KBM-7 (cell line): ENCODE measurements at places on chromosomes 16 and 17.
A peak's percentile ranks its signal among the peaks of the same experiment; 100 is the strongest.

DNA sequence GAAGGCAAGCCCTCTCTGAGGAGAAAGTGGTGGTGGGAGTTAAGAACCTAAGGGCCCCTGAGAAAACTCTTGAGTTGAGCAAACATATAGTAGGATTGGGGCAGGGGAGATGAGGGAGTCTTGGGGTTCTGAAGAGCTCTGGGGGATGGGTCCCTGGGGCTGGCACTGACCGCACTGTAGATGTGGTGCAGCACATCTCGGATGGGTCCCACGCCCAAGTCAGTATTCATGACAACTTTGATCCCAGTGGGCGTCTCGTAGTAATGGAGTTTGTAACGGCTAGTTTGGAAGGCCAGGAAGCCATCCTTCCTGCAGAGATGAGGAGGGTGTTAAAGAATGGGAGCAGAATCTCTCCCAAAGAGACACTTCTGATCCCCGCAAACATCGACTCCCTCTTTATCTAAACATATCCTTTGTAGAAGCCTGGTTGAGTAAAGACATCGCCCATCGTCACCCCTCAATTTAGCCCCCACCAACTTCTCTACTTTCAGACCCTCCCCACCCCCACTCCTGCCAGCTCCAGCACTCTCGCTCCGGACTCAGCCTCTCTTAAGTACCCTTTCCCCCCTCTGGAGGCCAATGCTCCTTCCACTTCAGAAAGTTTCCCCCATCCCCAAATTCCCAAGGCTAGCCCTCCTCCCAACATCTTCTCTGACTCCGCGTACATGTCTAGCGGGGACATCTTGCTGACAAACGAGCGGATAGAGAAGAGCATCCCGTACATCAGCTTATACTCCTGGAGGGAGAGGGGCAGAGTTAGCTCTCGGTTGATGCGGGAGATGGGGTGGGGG lies 710 bp downstream of the TRAPPC1 start:
- DNase-seq = no peak

- no peak for DNase-seq
Measured at GRCh38 chr17:66398617-66399016, 96.2 kb downstream of the PRKCA start.

DNA sequence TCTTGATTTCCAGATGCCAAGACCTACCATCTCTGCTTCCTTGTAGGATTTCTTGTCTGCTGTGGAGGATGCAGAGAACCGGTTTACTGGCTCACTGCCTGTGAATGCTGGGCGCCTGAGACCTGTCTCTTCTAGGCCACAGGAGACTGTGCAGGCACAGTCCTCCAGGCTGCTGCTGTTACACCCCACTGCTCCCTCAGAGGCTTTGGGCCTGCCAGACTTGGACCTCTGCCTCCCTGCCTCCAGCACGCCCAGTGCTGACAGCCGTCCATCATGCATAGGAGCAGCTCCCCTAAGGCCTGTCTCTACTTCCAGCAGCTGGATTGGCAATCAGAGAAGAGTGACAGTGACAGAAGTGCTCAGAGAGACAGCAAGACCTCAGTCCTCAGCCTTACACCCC lies 6.1 kb downstream of the HROB start:
- no peak for DNase-seq

DNA sequence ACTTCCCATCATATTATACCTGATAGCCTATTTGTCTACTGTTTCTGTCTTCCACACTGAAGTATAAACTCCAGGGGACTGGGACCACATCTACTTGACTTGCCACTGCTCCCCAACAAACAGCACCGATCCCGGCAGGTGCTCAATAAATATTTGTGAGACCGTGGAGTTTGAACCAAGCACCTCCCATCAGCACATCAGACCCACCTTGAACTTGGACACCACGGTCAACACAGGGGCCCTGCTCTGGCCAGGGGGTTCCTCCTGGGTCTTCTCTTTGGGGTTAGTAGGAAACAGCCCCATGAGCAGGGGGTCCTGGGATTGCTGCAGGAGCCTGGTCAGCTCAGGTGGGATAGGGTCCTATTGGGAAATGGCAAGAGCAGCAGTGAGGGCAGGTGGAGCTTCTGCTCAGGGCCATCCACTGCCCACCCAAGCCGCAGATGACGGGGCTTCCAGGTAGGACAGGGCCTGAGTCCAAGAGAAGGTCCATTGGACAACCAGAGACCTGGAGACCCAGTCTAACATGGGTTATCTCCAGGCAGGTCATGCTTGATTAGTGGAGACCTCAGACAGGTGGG lies 19.9 kb downstream of the ZNHIT3 start:
- DNase-seq = no peak

- no peak for DNase-seq
Measured at GRCh38 chr17:51907041-51907440, 251.5 kb downstream of the CA10 start.

- no peak for DNase-seq
Measured at GRCh38 chr17:82235056-82235774, 6.4 kb downstream of the SLC16A3 start.

GRCh38 chr17:19718613-19719354 lies 2.4 kb upstream of the SLC47A2 start:
- peak; percentile 43 for DNase-seq

GRCh38 chr17:49197346-49197998 lies 12.9 kb downstream of the GNGT2 start:
- no peak for DNase-seq

DNA sequence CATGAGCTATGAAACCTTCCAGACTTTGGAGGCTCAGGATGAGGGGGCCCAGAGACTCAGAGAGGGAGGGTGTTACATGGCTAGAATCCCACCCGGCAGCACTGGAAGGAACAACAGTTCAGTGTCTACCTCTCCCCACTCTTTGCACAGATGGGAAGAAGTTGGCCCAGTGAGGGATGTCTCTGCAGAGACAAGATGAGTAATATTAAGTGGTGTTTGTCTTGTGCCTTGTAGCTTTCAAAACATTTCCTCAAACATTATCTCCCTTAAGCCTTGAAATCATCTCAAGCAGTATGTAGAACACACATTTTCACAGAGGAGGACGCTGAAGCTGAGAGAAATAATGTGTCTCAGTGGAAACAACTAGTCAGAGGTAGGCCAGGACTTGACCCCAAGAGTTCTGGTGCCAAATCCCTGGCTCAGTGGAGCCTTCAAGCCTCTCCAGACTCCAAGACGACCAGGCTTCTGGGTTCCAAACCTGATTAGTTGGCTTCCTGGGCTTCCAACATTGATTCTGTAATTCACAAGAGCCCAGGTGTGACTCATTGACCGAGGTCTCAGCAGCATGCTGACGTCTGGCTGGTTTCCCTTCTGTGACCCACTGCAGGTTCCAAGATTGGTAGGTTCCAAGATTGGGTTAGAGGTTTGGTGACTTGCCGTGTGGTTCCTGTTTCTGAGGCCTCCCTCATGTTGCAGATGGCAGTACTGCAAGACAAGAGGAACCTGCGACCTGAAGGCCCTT lies 7.4 kb downstream of the RNF112 start:
- peak; percentile 24 for DNase-seq
